T1000 (cell line): ENCODE measurements at places on chromosomes 12 and 14.

- no peak for DNase-seq
Observed at GRCh38 chr12:13547283-13547682, 350.8 kb downstream of the EMP1 start.

DNA sequence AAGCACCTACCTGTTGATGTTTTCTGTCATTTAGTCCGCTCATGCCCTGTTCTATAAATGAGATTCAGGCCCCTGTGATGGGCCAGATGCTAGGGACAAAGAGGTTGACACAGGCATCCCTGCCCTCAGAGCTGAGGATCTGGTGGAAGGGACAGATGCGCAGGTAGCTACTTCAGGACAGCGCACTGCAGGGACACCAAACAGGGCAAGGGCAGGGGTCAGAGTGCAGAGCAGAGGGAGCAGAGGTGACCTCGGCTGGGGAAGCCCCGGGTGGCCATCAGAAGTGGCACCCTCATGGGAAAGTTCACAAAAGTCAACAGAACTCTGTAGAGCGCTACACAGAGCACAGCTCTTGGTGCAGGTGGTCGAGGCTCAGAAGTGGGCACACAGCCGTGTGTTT lies 5.6 kb upstream of the PNMA1 start:
- DNase-seq = no peak

GRCh38 chr14:56341766-56342493 lies 223.7 kb downstream of the PELI2 start:
- DNase-seq = no peak

- DNase-seq = no peak
Observed at GRCh38 chr14:38250331-38250730, 5.6 kb downstream of the CLEC14A start.

DNA sequence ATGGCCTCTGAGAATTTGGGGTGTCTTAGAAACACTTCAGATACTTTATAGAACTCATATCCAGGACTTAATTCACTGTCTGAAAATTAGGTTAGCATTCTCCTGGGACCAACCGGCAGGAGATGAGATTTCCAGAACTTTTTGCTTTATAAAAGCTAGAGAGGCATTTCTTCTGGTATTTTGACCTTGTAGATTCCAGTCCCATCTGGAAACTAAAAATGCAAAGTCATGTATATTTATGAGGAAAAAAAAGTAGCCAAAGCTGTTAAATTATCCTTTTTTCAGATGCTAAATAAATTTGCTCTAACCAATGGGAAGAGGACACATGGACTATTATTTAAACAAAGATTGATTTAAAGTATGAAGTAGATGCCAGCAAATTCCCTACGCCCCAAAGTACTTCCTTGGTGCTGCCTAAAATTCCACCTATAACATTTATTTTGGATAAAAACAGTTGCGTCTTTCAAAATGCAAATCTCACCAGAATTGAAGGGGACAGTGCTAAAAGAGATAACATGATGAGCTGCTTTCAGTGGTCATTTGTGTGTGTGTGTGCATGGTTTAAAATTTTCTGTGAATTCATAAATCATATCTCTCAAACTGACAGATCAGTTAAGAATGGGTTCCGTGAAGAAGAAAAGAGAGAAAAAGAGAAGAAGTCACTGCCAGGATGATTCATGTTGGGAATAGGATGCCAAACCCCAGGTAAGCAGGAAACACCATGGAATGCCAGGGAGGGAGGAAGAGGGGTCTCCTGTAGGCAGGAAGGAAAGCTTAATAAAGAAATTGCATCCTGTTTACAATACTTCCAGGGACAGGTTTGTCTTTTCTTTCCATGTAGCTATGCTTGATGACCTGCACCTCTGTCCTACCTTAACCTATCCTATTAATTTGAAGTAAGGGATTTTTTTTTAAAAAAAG lies 97.7 kb upstream of the RGS6 start:
- no peak for DNase-seq

DNA sequence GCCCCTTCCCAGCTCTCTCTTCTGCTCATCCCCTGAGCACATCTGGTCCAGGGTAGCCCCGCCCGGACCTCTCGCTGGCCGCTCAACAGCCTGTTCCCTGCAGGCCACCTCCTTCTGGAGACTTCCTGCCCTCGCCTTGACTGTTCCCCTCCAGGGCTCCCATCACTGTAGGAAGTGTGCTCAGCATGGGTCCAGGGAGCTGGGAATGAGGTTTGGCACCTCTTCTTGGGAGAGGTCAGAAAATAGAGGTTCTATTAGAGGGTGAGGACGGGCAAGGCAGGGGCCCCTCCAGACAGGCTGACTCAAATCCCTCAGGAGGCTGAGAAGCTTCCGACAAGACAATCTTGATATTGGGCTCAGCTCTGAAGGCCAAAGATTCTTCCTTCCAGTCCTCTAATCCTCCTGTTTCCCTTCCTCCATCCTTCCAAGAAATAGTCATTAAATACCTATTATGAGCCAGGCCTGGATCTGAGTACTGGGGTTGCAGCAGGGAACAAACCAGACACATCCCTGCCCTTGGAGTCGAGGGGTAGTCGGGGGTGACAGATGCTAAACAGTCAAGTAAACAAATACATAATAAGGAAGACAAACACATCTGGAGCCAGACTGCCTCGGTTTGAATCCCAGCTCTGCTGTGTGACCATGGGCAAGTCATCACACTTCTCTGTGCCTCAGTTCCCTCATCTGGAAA lies 30.6 kb downstream of the CMKLR1 start:
- no peak for DNase-seq

GRCh38 chr12:106914796-106915634 lies 40.7 kb upstream of the TMEM263 start:
- DNase-seq = no peak

GRCh38 chr14:68232300-68233055 lies 412.9 kb downstream of the RAD51B start:
- DNase-seq = peak; percentile 89

DNA sequence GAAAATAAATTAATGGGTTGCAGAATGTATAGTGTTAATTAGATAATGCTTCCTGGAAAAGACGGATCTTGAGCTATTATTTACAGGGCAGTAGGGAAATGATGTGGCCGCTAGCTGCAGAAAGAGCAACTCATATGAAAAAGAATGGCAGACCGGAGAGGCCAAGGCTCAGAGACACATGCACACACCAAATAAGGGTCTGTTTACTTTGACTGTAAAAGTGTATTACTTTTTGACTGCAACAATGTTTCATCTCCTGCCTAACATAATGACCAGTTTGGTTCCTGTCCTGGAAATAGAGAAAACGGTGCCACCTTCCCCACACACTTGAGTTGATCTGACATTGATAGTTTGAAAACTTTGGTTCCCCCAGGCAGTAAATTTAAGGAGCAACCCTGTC lies 290.9 kb downstream of the CACNA1C start:
- no peak for DNase-seq

DNA sequence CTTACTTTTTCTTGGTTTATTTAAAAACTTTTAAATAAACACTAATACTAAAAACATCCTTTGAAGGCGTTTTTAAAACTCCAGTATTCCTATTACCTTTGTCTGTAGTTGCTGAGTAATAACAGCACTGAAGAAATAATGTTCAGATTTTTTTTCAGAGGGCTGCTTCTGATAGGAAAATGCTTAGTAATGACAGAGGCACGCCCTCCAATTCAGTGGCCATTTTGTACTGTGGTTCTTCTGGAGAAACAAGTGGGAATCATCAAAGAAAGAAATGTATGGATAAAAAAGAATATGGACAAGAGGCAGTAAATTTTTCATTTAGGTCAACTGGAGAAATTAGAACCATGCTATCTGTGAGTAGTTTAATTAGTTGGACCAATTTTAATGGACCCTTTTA lies 13.6 kb downstream of the VEZT start:
- DNase-seq = no peak
